ENCODE measurements at places on chromosomes 2 and 18.
A peak's percentile ranks its signal among the peaks of the same experiment; 100 is the strongest.

DNA sequence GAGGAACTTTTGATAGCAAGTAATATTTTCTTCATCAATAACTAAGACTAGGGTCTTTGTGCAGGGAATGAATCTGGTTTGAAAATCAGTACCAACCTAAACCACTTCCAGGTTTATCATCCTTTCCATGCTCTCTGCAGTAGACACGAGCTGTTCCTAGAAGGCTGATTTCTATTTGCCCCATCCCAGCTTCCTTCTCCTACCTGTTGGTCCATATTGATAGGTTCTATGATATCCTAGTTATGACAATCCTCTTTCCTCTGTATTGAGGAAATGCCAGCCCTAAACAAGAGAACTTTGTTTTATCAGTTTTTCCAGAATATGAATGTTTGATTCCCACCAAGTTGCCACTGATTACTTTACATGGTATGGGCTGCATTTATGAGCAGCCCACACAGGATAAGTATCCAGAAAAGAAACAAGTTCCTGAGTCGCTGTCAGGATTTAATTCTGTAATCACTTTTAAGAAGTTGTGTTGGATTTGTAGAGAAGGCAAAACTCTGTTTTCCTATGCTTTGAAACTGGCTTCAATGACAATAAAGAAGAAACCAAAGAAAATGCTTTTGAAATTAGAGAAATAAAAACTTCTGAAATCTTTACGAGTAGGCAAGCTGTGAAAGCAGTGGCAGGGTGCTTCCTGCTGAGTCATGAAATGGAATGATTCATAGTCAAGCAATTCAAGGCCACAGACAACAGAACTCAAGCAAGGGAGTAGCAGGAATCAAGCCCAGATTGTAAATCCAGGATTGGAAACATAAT is 37.3 kb upstream of the TANK start:
- peak; percentile 38 for DNase-seq

DNA sequence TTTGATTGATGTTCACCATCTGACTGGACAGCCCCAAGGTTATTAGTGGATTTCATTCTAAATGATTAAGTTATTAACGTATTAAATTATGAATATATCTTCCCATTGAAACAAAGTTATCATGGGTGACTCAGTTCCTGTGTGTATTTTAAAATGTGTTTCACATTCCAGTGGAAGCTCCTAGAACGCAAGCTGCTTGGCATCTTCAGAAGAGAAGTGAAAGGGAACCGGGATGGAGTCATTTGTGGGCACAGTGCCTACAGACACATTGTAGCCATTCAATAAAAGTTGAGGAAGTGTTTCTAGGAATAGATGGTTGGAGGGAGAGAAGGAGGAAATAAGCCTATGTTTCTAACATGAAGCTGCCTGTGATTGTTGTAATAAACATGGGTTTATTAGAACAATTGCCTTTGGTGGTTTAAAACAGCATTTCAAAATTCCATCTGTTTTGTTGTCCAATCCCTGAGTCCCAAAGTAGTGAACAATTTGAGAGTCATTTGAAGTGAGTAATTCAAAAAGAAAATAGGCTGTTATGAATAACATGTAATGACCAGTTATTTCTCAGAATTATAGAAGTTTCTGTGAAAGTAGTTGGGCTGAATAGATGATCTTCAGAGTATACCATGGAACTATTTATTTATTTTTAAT is 143.5 kb downstream of the PKP4 start:
- no peak for DNase-seq

DNA sequence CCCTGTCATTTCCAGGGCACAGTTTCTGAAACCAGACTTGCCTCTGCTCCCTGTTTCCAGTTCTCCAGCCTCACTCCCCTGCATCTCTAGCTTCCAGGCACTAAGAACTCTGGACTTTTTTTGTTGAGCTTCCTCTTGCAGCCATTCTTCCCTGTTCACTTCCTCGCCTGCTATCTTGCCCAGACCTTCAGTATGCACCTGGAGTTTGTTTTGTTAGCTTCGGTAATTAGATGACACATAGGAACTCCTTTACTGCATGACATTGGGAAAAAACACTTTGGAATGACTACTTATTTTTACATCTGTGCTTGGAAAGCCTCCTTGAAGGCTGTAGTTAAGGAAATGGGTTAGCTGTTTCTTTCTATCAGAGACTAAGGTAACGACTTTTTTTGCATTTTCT is 35.2 kb downstream of the OTOF start:
- no peak for DNase-seq

DNA sequence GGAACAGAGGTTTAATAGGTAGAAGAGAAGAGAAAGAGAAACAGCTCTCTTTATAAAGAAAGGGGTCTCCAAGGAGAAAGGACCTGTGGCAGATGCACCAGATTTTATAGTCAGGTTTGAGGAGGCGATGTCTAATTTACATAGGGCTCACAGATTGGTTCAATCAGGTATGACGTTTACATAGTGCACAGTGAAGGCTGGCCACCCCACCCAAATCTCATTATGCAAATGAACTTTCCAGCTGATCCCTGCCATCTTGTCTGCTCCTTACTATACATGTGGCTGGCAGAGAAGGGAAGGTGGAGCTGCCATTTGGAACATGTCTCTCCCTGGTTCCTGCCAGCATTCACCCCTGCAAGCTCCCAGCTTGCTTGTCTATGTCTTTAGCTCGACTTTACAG is 557.8 kb downstream of the SUCLG1 start:
- no peak for DNase-seq

DNA sequence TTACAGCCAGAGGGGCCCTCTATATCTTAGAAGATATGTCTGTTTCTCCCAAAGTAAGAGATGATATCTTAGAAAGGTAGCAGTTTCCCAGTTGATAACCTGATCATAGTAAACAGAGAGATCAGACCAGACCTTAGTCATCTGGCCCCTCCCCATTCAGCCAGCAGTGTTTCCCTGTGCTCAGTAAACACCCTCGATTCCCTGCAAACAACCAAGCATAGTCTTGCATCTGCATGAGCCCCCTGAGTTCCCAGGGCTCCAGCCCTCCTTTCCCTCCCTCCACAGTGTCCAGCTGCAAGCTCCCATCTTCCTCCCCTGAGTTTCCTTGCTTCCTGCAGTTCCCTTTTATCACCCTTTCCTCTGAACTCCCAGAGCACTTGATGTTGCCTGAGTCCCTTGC is 20.3 kb downstream of the NRP2 start:
- DNase-seq: no peak

DNA sequence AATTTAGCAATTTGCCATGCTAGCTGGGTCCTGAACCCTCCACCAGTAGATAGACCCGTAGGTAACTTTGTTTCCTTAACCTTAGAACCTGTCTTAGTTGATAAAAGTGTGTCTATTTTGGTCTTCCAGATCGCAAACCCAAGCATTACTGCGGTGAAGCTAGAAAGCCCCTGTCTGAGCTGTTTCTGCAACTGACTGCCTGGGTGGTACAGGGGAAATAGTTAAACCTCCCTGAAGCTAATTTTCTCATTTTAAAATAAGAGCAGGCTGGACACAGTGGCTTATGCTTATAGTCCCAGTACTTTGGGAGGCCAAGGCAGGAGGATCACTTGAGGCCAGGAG is 101.7 kb upstream of the MSH2 start:
- DNase-seq: no peak

DNA sequence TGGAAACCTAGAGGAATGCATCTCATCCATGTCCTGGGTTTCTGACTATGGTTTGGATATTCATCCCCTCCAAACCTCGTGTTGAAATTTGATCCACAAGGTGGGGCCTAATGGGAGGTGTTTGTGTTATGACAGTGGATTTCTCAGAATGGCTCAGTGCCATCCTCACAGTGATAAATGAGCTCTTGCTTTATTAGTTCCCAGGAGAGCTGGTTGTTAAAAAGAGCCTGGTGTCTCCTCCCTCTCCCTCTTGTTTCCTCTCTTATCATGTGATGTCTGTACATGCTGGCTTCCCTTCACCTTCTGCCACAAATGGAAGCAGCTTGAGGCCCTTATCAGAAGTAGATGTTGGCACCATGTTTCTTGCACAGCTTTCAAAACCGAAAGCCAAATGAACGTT is 424.3 kb downstream of the DCC start:
- no peak for DNase-seq

DNA sequence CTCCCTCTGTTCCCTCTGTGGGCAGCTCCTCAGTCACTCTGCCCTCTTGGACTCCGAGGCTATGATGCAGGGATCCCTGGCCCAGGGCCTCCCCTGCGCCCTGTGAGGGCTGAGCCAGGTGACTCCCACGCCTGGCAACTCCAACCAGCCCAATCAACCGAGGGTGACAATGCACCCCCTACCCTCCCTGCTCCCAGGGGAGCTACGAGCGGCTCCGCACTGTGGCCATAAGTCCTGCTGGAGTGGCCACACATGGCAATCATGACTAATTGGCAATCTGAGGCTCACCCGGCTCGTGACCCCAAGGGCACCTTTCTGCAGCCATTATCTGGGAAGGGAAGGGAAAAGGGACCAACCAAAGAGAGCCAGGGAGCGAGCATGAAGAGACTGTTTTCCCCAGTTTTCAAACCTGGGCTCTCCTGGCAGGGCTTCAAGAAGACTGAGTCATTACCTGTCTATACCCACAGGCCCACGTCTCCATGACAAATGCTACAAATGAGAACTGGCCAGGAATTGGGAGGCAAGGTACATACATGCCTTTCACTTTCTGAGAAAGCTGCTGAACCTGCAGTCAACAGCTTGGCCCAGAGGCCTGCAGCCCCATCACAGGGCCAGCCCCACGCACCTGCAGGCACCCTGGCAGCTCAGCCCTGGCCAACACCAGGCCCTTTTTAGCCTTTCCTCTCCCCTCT is 45.1 kb downstream of the RPL31 start:
- DNase-seq: no peak

DNA sequence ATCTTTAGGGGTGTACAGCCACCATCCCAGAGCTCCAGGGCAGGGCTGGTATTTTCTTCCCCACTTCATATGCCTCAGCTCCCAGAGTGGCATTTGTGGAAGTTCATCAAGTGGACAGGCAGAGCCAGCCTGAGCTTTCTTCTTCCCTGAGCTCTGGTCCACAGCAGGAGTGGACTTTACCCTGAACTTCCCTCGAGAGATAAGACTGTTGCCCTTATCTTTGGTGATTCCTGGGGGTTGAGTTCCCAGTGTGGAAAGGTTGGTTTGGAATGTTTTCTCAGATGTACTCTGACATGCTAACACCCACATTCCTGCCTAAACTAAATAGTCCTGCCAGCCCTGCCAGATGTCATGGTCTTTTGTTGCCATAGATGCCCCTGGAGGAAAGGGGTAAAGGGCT is 62.0 kb upstream of the LGALSL start:
- no peak for DNase-seq

GRCh38 chr2:85662899-85663593 is 5.0 kb downstream of the SFTPB start:
- no peak for DNase-seq

DNA sequence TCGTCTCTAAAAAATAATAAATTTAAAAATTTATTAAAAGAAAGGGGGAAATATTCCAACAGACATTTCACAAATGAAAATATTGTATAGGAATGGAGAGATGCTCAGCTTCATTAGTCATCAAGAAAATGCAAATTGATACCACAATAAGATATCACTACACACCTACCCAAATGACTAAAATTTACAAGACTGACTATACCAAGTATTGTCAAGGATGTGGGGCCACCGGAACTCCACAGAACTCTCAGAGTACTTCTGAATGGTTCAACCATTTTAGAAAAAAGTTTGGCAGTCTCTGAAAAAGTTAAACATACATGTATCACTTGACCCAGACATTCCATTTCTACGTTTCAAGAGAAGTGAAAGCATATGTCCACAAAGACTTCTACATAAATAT is 163.4 kb downstream of the EHBP1 start:
- DNase-seq: peak; percentile 9

GRCh38 chr2:133674433-133675331 is 106.4 kb upstream of the NCKAP5 start:
- no peak for DNase-seq

DNA sequence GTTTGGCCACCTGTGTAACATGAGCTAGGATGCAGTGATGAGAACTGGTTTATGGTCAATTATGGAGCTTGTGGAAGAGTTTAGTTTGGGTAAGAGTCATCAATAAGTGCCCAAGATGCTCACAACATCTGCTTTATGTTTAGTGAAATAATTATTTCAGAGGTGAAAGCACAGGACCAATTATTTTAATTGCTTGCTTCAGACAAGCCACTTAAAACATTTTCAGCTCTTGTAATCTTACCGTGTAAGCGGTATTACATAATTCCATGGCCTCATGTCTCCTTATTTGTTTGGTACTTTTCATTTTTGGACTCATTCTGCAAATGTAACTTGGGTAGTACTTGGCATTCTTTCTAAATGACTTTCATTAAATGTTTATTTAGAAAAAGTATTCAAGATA is 5.4 kb downstream of the B3GNT2 start:
- DNase-seq: no peak
